ENCODE measurements at places on chromosomes 2 and 18.

DNA sequence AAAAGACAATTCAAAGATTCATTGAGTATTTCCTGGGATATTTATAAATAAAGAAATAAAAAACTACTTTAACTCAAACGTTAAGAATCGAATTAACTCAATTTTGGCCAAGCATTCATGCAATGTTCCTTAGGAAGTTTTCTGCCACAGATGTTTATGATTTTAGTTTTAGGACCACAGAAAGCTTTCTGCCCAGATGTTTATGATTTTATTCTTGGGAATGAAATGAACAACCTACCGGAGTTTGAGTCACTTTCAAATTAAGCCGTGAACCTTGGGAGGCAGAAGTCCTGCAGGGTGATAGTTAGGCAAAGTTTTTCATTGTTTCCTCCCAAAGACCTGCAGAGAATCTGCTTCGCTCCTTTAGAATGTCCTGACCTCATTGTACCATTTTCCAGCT lies 34.7 kb upstream of the MBP start:
- peak; percentile 62 for DNase-seq

GRCh38 chr18:56823986-56824565 lies 172.9 kb downstream of the WDR7 start:
- DNase-seq = peak; percentile 1

DNA sequence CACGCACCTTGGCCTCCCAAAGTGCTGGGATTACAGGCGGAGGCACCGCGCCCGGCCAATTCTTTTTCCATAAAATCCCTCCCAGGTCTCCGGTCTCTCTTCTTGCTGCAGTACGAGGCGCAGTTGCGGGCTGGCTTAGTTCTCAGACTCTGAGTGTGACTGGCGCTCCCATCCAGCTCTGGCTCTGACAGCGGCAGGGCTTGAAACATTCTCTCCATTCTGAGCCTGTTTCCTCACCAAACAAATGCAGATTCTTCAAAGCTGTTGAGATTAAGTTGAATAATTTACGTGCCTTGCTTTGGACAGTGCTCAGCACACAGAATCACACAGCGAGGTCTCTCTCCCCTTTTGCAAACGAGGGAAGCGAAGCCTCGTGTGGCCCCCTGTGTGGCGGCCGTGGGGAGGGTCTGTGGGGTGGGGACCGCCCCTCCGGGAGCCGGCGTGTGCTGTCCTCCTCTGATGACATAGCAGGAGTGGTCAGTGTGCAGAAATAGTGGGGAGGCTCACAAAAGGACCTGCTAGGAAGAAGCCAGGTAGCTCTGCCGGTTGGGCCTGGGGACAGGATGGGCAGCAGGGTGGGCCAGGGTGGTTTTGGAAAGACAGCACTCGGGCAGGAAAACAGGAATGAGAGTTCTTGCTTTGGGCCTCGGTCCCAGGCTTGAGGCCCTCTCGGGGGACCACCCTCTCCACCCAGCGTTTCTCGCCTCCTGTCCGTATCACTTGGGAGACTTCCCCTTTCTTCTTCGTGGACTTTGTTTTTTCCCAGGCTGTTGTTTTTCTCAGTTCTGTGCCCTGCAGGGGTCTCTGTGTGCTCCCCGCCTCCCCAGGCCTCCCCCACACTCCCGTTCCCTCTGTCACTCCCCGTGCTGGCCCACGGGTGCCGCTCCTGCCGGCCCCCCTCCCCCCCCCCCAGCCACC lies 75.0 kb downstream of the KCNG2 start:
- DNase-seq = no peak

- peak; percentile 36 for DNase-seq
Observed at GRCh38 chr2:7097353-7097895, 180.2 kb downstream of the RNF144A start.

- DNase-seq = no peak
Observed at GRCh38 chr18:46097431-46097800, 680 bp downstream of the ATP5F1A start.

DNA sequence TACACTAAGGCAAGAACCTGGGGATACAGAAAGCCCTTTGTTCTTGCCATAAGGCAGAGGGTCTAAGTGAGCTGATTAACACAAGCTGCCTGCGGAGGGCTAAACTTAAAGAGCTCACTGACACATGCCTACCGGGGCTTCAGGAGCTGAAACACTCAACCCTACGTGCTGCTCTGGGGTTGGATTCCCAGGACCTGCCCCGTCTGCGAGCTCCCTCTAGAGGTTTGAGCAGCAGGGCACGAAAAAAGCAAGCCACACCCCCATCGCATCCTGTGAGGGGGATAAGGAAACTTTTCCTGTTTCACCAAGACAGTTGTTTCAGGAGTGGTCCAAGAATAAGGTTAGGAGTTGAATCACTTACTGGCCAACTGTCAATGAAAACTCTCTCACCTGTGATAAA lies 562.1 kb downstream of the TMX3 start:
- no peak for DNase-seq

- DNase-seq = no peak
Observed at GRCh38 chr18:48500517-48500916, 38.3 kb upstream of the CTIF start.

- DNase-seq = no peak
Observed at GRCh38 chr18:21196426-21196825, 45.6 kb upstream of the GREB1L start.

DNA sequence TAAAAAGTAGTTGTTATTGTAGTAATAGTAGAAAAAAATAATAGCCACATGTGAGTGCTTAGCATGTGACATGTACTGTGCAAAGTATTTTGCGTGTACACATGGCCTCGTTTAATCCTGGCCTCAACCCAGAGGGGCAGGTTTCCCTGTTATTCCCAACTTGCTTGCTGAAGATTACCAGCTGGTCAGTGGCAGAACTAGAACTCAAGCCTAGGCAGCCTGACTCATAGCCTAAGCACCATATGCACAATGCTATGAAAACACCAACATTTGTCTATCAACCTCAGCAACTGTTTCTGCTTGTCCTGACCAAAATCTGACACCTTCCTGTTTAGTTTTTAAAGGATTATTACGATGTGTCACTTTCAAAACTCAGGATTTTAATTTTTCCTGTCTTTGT lies 234.9 kb upstream of the SMAD7 start:
- no peak for DNase-seq

DNA sequence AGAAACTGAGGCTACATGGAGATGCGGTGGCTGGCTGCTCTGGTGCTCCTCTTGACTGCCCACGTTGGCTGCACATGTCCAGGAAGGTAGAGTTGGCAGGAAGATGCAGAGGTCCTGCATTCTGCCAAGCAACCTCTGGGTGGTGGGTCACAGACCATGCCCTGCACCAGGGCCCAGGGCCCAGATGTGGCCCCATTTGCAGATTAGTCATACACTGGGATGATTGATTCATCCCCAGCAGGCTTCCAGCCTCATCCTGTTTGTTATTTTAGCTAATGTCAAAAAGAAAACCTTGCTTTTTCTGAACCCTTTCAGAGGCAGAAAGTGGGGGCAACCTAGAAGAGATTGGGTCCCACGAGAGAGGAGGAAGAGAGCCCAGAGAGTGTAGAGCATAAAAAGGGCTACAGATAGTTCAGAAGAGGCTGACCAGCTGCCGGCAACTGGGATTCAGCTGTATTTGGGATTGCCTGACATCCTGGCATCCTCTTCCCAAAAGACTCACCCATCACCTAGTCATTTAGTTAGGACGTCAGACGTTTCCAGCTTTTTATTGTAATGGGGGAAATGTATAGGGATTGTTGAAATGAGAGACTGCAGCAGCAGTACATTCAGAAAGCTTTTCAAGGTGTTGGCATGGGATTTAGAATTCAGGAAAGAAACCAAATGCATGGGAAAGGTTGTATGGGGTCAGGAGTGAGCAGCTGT lies 101.9 kb downstream of the CTIF start:
- no peak for DNase-seq

- no peak for DNase-seq
Observed at GRCh38 chr18:75618146-75618545, 190.6 kb upstream of the SMIM21 start.

GRCh38 chr2:30732876-30733275 lies 74.4 kb downstream of the CAPN13 start:
- no peak for DNase-seq

- DNase-seq = no peak
Observed at GRCh38 chr18:58100154-58100553, 56.1 kb downstream of the NEDD4L start.

DNA sequence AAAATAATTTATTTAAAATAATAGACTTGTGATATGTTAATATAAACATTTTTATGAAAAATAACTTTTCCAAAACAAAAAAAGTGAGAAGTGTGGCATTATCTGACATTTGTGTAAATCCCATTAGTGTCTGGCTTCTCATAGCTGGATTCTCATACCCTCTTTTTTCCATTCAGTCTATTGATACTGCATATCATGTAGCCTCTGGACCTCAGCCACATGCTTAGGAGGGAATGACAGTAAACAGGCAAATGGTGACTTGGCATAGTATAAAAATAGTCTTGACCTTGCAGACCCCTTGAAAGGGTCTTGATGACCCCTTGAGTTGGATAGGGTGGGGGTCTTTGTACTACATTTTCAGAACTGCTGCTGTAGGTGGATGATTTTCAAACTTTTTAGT lies 29.2 kb downstream of the GALNT1 start:
- DNase-seq = no peak

DNA sequence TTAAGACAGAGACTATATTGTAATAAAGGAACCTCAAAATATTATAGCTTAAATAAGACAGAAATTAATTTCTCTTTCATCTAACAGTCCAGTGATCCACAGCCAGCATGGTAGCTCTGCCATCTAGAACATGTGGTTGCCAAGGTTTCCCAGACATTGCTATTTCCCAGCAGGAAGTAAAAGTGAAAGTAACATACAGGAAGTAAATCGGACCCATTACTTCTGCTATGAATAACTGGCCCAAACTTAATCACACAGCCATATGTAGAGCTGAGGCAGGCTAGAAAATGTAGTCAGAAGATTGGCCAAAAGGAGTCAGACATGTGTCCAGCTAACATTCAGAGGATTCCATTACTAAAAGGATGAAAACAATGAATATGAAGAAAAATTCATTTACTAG lies 71.0 kb downstream of the NOL4 start:
- DNase-seq = no peak

GRCh38 chr2:173286153-173286809 lies 68.4 kb upstream of the CDCA7 start:
- DNase-seq = no peak
